ENCODE measurements at places on chromosomes 1 and 21. TPM values are rescaled to one million over a fixed set of nuclear protein-coding genes. Genes with fewer than 3 reads are reported as not detected.

Gene CTH
- 3.7 TPM for polyA plus RNA-seq

Gene GJA8
- polyA plus RNA-seq = not detected

Gene C1orf87
- not detected for polyA plus RNA-seq

Gene NENF
- 114 TPM for polyA plus RNA-seq

Gene LYST
- 4.1 TPM for polyA plus RNA-seq

Gene PGBD5
- 0.01 TPM for polyA plus RNA-seq

Gene LHX8
- not detected for polyA plus RNA-seq

Gene DNTTIP2
- polyA plus RNA-seq = 70.3 TPM

Gene TEX50
- not detected for polyA plus RNA-seq

Gene SLAMF8
- polyA plus RNA-seq = not detected

Gene NDUFV3
- polyA plus RNA-seq = 30.1 TPM

Gene ADGRL4
- polyA plus RNA-seq = not detected

Gene LCE1E
- polyA plus RNA-seq = 0.59 TPM

Gene NID1
- polyA plus RNA-seq = 3.4 TPM

Gene DDAH1
- 7.1 TPM for polyA plus RNA-seq

Gene PGLYRP4
- 0.44 TPM for polyA plus RNA-seq

Gene TBCE
- polyA plus RNA-seq = 18.8 TPM

Gene FCRL1
- polyA plus RNA-seq = not detected

Gene SPRR1B
- 224 TPM for polyA plus RNA-seq

Gene S100A12
- polyA plus RNA-seq = not detected

Gene ZNF669
- 2.0 TPM for polyA plus RNA-seq

Gene PEAR1
- polyA plus RNA-seq = 4.0 TPM

Gene LYPD8
- polyA plus RNA-seq = not detected

Gene OR2L2
- not detected for polyA plus RNA-seq

Gene RHBDL2
- 8.6 TPM for polyA plus RNA-seq

Gene LDLRAD1
- polyA plus RNA-seq = not detected

Gene LRRC38
- not detected for polyA plus RNA-seq

Gene KCNN3
- not detected for polyA plus RNA-seq

Gene LAPTM5
- polyA plus RNA-seq = 0.02 TPM

Gene BCAN
- polyA plus RNA-seq = not detected

Gene CC2D1B
- 17.3 TPM for polyA plus RNA-seq

Gene MXRA8
- 0.36 TPM for polyA plus RNA-seq

Gene LPAR3
- polyA plus RNA-seq = 12.8 TPM

Gene S100A11
- polyA plus RNA-seq = 7,478 TPM

Gene ITLN1
- polyA plus RNA-seq = not detected

Gene GIPC2
- polyA plus RNA-seq = 0.32 TPM

Gene WDR77
- 63.6 TPM for polyA plus RNA-seq

Gene TMEM82
- polyA plus RNA-seq = not detected

Gene LAMC2
- polyA plus RNA-seq = 1,652 TPM

Gene STYXL2
- polyA plus RNA-seq = not detected

Gene ARPC5
- 137 TPM for polyA plus RNA-seq

Gene MAP10
- polyA plus RNA-seq = 0.30 TPM

Gene RBP7
- 11.3 TPM for polyA plus RNA-seq

Gene BNIPL
- 0.40 TPM for polyA plus RNA-seq

Gene AMY1B
- not detected for polyA plus RNA-seq

Gene ACTN2
- polyA plus RNA-seq = not detected

Gene ETV3L
- polyA plus RNA-seq = not detected

Data from foreskin keratinocyte (primary cell).